ENCODE measurements at places on chromosomes 7 and 10. TPM values are rescaled to one million over a fixed set of nuclear protein-coding genes. Genes with fewer than 3 reads are reported as not detected.

DNA sequence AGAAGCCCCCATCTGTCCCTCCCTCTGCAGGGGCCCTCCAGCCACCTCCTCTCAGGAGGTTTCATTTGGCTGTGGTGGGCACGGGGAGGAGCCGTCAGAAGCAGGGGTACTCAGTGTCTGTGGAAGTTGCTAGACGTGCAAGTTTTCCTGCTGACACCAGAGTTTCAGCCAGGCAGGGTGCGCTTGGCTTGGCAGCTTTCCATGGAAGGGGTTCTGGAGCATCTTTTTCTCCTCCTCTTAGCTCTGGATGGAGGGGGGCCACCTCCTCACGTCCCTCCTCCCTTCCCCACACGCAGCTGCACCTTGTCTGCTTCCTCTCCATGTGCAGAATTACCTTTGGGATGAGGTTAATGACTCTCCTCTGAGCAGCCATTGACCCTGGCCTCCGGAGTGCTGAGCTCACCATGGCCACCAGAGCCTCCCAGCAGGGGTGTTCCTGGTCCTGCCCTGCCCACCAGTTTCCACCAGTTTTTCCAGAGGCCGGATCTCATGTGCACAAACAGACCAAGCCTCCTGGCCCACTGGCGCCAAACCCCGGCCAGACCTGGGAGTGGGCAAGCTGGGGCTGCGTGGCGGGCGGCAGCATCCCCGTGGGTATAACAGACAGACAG is 579.8 kb upstream of the FOXK1 start:
- no peaks in the 10 kb centered on the region for H3K4me1 ChIP-seq
- no peak overlapping the region for H3K4me3 ChIP-seq
- no peaks in the 10 kb centered on the region for H3K27me3 ChIP-seq
- H3K36me3 ChIP-seq: no peaks in the 10 kb centered on the region
- H3K27ac ChIP-seq: no peak overlapping the region

DNA sequence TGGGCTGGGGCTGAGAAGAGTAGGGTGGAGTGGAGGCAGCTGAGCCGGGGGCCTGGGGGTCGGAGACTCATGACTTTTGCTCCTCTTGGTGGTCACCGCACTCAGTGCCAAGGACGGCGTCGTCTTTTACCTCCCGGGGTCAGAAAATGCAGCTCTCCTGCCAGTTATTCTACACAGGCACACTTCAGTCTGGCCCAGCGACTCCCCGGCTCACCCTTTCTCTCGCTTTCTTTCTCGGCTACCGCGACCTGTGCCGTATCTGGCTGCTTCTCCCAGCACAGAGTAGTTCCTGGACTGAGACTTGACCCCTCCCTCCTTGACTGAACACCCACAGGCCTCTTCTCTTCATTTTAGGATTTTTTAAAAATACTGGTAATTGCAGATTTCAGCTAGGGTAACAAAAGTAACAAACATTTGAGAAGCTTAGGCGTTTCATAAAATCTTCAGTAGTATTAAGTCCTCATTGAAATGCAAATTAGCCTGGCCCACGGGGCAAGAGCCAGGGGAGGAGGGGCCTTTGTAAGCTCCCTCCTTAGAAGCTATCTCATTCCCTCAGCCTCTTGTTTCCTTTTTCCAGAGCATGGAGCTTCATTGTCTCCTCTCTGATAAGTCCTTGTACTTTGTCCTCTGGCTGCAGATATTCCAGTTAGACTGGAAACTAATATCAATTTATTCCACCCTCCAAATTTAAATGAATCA is 1.1 kb upstream of the PRLHR start:
- no peaks in the 10 kb centered on the region for H3K4me1 ChIP-seq
- no peaks in the 10 kb centered on the region for H3K36me3 ChIP-seq
- DNase-seq: no peak

Gene PON3
- 0.29 TPM for total RNA-seq

Gene GRID2IP
- 0.13 TPM for total RNA-seq

DNA sequence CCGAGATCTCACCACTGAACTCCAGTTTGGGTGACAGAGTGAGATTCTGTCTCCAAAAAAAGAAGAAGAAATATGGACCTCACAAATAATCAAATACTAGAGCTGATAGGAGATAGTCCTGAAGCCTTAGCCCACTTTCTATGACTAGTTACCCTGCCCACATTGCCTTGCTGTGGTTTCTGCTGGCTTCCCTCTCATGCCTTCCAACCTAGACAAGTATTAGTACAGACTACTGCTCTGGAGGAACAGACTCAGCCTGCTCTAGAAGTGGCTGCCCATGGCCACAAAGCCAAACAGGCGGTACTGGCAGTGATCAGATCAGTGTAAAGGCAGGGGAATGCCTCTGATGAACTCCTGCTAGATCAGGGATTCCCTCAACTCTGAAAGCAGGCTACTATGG is 89.7 kb upstream of the PRKAR2B start:
- H3K27ac ChIP-seq: no peak overlapping the region
- DNase-seq: no peak
- no peaks in the 10 kb centered on the region for H3K4me1 ChIP-seq

Gene WEE2
- not detected for total RNA-seq

Gene PTPRN2
- 0.84 TPM for total RNA-seq

- peak overlapping the region; percentile 8 for H3K4me3 ChIP-seq
- H3K27ac ChIP-seq: no peak overlapping the region
- H3K27me3 ChIP-seq: no peaks in the 10 kb centered on the region
- H3K36me3 ChIP-seq: no peaks in the 10 kb centered on the region
- no peak for DNase-seq
Measured at GRCh38 chr10:14153570-14154055, 177.1 kb downstream of the FRMD4A start.

Gene BICC1
- 9.4 TPM for total RNA-seq

DNA sequence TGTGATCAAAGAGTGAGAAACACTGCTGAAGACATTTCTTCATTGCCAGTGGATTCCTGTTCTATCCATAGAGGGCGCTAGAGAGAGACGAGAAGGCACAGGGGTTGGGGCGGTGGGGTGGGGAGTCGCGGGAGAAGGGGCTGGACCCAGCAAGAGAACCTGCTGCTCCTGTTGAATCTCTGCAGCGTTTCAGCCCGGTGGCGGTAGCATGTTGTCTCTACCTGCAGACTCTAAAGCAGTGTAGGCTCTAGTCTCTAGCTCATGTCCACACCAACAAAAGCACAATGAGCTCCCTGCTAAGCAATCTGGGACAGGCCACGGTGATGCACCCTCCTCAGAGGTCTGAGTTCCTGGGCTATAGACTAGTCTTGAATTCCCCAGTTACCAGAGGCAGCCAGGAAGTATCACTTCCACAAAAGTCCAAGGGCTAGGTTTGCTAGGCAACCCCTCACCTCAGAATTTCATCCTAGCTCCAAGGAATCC is 167.7 kb downstream of the DGKB start:
- no peaks in the 10 kb centered on the region for H3K4me1 ChIP-seq
- no peak overlapping the region for H3K27ac ChIP-seq
- DNase-seq: no peak
- H3K27me3 ChIP-seq: no peaks in the 10 kb centered on the region
- H3K36me3 ChIP-seq: no peaks in the 10 kb centered on the region

Gene NEBL
- 2.7 TPM for total RNA-seq

Gene PRKCQ
- 25.8 TPM for total RNA-seq

GRCh38 chr7:47455872-47456185 is 126.1 kb downstream of the TNS3 start:
- no peaks in the 10 kb centered on the region for H3K27me3 ChIP-seq
- no peak overlapping the region for H3K4me3 ChIP-seq
- H3K4me1 ChIP-seq: peaks cover 49% of the 10 kb centered on the region
- peak overlapping the region; percentile 91 for H3K27ac ChIP-seq
- no peaks in the 10 kb centered on the region for H3K36me3 ChIP-seq
- no peak for DNase-seq

- no peaks in the 10 kb centered on the region for H3K27me3 ChIP-seq
- peak; percentile 80 for DNase-seq
- peak overlapping the region; percentile 96 for H3K27ac ChIP-seq
- peak overlapping the region; percentile 21 for H3K4me3 ChIP-seq
- no peaks in the 10 kb centered on the region for H3K36me3 ChIP-seq
Measured at GRCh38 chr7:66859794-66860645, 61.0 kb upstream of the TMEM248 start.

GRCh38 chr10:12479437-12479844 is 130.1 kb downstream of the CAMK1D start:
- H3K27ac ChIP-seq: no peak overlapping the region
- DNase-seq: no peak
- no peaks in the 10 kb centered on the region for H3K27me3 ChIP-seq
- no peaks in the 10 kb centered on the region for H3K4me1 ChIP-seq
- H3K4me3 ChIP-seq: no peak overlapping the region
- no peaks in the 10 kb centered on the region for H3K36me3 ChIP-seq

GRCh38 chr7:107442678-107443077 is 27.2 kb upstream of the GPR22 start:
- no peaks in the 10 kb centered on the region for H3K27me3 ChIP-seq
- no peak overlapping the region for H3K27ac ChIP-seq
- H3K4me3 ChIP-seq: no peak overlapping the region
- DNase-seq: no peak
- no peaks in the 10 kb centered on the region for H3K36me3 ChIP-seq
- H3K4me1 ChIP-seq: peaks cover 4% of the 10 kb centered on the region

DNA sequence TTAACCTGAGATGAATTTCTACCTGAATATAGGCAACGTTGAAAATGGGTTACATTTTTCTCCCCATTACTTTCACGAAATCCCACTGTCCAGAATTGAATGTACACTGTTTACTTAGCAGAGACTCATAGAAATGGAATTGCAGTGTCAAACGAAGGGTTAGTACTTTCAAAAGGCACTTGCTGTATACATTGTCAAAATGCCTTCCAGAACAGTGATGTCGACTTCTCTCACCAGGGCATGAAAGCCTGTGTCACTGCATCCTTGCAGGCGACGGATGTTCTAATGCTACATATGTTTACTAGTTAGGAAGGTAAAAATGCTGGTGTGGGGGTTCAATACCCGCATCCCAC is 41.2 kb downstream of the TACC2 start:
- no peaks in the 10 kb centered on the region for H3K27me3 ChIP-seq
- H3K4me1 ChIP-seq: peaks cover 40% of the 10 kb centered on the region
- DNase-seq: no peak
- H3K27ac ChIP-seq: peak overlapping the region; percentile 90
- no peak overlapping the region for H3K4me3 ChIP-seq

DNA sequence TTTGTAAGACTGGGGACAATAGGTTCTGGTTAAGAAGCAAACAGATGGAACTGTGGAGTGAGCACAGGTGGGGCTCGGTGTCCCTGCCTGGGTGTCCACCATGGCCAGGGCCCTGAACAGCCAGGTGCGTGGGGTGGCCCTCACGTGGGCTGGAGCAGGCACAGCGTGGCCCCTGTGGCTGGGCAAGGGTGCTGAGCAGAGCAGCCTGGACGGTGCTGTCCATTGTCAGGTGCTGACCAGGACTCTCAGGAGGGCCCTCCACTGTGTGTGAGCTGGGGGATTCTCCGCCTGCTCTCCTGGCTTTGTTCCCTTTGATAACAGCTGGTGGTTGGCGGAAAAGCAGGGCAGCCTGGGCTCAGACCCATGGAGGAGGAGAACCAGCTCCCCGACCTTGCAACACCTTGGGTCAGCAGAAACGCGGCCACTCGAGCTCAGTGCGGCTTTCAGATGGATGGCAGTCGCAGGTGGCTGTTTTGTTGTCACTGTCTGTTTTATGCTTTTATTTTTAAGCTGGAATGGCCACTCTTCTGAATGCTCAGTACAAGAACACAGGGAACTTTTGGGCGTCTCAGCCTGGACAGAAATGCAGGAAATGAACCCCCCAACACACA is 273.9 kb upstream of the ADARB2 start:
- no peaks in the 10 kb centered on the region for H3K4me1 ChIP-seq
- H3K4me3 ChIP-seq: no peak overlapping the region
- H3K27me3 ChIP-seq: no peaks in the 10 kb centered on the region

All from gastrocnemius medialis (tissue), 4 donors.